ENCODE measurements at places on chromosomes 7 and 10.

GRCh38 chr10:28939281-28940157 is 262.2 kb downstream of the BAMBI start:
- no peak for DNase-seq

DNA sequence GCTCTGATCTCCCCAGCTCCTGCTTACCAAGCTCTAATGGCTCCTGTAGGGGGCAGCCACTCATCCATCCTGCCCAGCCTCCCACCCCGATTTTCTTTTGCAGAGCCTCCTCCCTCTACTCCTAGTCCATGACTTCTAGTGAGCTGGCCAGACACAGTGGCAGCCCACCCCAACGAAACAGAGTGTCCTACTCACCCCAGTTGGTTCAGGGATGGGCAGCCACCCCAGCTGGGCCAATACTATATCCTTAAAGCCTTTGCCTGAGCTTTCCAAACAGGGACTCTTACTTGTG is 77.1 kb downstream of the GRID1 start:
- DNase-seq: no peak

DNA sequence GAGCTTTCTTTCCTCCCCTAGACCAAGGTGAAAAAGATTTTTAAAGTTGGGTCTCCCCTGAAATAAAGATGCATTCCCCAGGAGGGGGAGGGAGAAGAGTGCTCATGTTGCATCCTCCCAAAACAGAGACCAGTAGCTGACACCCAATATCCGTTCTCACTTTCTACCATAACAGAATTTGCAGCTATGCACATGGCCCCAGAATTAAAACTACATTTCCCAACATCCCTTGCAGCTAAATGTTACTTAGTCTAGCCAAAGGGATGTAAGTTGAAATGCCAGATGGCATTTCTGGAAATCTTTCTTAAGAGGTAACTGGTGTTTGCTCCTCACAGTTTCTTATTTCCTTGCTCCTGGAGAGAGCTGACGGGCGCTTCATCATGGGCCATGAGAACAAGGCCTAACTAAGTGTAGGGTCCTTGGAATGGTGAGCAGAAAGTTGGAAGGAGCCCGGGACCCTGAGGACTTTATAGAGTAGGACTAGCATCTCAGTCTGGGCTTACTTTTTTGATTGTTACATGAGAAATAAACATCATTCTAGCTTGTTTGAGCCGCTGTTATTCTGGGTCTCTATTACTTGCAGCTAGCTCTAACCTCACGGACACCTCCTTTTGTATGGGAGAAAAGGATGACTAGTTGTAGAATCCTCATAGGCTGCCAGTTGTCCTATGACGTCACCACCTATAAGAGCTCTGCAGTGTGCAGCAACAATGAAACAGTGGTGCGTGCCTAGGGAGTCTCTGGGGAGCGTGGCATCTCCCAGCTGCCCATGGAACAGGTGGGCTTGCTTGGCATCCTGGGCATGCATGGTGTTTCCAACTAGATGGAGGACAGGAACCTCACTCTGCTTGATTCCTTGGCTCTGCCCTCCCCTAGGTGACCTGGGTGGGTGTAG is 46.1 kb upstream of the EXOC6 start:
- no peak for DNase-seq

GRCh38 chr7:79334841-79335240 is 118.6 kb downstream of the MAGI2 start:
- no peak for DNase-seq

- no peak for DNase-seq
Observed at GRCh38 chr7:100639995-100640516, 1.3 kb downstream of the TFR2 start.

DNA sequence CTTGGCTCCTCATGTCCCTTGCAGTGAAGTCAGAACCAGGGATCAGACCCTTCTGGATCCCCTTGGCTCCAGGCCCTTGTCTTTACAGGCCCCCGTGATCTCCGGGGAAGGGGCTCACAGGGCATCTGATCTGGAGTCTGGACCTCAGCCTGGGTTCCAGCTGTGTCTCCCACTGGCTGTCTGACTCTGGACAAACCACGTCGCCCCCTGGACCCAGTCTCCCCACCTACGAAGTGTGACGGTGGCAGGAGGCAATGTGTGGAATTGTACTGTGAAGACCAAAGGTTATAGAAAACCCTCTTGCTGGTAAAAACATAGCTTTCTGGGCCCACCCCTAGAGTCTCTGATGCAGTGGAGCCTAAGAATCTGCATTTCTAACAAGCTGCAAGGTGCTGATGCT is 15.5 kb upstream of the C10orf71 start:
- no peak for DNase-seq

DNA sequence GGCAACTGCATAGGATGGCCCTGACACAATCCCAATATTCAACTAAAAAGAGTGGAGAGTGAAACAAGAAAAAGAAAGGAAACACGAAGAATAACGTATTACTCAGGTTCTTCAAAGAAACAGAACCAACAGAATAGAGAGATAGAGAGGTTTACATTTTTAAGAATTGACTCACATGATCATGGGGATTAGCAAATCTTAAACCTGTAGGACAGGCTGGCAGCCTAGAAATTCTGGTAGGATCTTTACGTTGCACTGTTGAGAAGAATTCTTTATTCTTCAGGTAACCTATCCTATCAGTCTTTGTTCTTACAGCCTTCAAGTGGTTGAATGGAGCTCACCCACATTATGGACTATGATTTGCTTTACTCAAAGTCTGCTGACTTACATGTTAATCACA is 103.9 kb downstream of the AASS start:
- DNase-seq: no peak
